ENCODE measurements at places on chromosomes 12 and 14.

DNA sequence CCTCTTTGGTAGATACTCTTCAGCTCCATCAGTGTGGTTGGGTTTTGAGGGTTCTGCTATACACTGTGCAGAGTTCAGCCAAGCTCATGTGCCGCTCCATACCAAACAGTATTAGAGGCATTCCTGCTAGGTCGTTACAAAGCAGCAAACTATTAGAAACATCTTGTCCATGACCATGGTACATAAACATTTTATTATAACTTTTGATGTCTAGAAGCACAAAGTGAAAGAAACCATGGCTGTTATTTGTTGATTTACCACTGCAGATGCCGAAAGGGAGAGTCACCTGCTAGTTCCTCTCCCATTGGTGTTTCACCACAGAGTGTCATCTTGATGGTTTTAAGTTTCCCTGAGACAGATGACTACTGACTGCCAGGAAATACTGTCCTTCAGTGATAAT lies 242.0 kb downstream of the ADAMTS20 start:
- no peak for DNase-seq

DNA sequence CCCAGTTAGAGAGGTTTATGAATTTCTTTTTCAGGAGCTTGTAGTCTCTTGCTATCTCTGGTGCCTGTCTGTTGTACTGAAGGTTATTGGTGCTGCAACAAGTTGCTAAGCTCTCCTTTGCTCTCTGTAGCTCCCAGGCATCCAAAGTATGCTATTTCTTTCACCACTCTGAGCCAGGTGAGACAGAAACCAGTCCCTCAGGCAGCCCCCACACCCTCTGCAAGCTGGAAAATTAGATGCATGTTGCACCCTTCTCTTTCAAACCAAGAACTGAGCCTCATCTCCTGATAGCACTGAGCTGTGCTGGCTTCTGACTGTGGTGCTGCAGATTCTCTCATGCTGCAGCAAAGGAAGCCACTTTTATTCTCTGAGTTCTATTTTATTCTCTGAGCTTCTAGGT lies 9.6 kb upstream of the TRIM9 start:
- no peak for DNase-seq

- no peak for DNase-seq
Observed at GRCh38 chr14:98579140-98579539, 692.9 kb downstream of the BCL11B start.

- no peak for DNase-seq
Observed at GRCh38 chr14:90648421-90648820, 167.8 kb downstream of the TTC7B start.
